ENCODE measurements at places on chromosomes 4 and X. TPM values are rescaled to one million over a fixed set of nuclear protein-coding genes. Genes with fewer than 3 reads are reported as not detected.
A peak's percentile ranks its signal among the peaks of the same experiment; 100 is the strongest.

The PAGE2B gene
- not detected for total RNA-seq

The C4orf51 gene
- not detected for total RNA-seq

The SH3RF1 gene
- 25.6 TPM for total RNA-seq

The GLRA2 gene
- total RNA-seq = not detected

The ASB12 gene
- not detected for total RNA-seq

The ATOH1 gene
- not detected for total RNA-seq

The TCEAL9 gene
- total RNA-seq = 154 TPM

The HS6ST2 gene
- total RNA-seq = 6.6 TPM

The ASB9 gene
- 3.6 TPM for total RNA-seq

The WWC2 gene
- total RNA-seq = 30.2 TPM

The SSX2 gene
- total RNA-seq = not detected

The GPRIN3 gene
- 0.41 TPM for total RNA-seq

DNA sequence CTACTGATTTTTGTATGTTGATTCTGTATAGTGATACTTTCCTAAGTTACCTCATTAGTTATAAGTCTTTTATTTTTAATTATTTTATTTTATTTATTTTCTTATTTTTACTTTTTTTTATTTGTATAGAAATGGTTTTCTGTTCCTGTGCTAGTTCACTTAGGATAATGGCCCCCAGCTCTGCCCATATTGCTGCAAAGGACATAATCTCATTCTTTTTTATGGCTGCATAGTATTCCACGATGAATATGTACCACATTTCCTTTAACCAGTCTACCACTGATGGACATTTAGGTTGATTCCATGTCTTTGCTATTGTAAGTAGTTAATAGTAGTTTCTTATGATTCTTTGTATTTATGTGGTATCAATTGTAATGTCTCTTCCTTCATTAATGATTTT, 31.5 kb upstream of the GK2 start:
- DNase-seq = no peak

- DNase-seq = no peak
These were observed 12.8 kb upstream of the UGT2B10 start for GRCh38 chr4:68803013-68803412.

- peak; percentile 4 for DNase-seq
These were observed 229.6 kb upstream of the AGTR2 start for GRCh38 chrX:115940888-115941332.

- DNase-seq = no peak
These were observed 252.5 kb downstream of the COL25A1 start for GRCh38 chr4:109049926-109050325.

DNA sequence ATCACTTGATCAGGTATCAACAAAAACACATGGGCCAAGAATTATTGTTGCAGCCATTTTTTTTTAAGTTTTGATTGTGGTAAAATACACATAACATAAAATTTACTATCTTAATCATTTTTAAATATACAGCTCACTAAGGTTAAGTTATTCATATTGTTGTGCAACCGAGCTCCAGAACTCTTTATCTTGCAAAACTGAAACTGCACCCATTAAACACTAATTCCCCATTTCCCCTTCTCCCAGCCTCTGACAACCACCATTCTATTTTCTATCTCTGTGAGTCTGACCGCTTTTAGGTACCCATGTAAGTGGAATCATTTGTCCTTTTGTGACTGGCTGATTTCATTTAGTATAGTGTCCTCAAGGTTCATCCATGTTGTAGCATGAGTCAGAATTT, 126.2 kb upstream of the NDP start:
- DNase-seq = no peak

GRCh38 chr4:48203819-48204218, 65.8 kb downstream of the TEC start:
- no peak for DNase-seq

- no peak for DNase-seq
These were observed 2.4 kb downstream of the MYOZ2 start for GRCh38 chr4:119138046-119138445.

DNA sequence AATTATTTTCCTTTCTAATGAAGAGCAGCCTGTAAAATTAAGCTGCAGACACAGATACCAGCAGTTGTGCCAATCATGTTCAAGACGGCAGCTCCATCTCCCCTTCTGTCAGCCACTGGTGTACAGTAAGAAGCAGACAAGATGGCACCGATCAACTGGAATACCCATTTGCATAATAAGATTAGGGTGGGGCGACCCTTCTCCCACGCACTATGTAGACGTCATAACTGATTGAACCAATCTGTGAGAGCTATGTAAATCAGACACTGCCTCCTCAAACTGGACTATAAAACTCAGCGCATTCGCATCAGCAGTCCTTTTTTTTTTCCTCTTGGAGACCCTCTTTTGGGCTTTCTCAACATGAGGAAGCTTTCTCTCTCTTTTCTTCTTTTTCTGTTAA, 40.4 kb upstream of the INTS6L start:
- no peak for DNase-seq

GRCh38 chrX:67622053-67622585, 78.3 kb downstream of the AR start:
- DNase-seq = no peak

DNA sequence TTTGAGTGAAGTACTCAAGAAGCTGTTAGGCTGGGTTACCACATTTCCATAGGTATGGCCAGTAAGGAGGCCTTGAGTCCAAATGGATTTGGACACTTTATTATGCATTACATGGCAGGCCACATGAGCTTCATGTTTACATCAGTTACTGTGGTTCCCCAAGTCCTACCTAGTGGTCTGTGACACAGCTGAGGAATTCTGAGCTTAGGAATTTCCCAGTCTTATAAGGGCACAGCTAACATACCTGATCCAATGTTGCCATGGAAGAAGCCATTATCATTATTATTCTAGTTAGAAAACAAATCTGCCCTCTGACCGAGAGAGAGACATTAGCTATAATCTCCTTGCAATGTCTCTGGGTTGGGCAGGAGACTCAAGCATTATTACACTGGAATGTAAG, 174.4 kb upstream of the NUDT10 start:
- no peak for DNase-seq

DNA sequence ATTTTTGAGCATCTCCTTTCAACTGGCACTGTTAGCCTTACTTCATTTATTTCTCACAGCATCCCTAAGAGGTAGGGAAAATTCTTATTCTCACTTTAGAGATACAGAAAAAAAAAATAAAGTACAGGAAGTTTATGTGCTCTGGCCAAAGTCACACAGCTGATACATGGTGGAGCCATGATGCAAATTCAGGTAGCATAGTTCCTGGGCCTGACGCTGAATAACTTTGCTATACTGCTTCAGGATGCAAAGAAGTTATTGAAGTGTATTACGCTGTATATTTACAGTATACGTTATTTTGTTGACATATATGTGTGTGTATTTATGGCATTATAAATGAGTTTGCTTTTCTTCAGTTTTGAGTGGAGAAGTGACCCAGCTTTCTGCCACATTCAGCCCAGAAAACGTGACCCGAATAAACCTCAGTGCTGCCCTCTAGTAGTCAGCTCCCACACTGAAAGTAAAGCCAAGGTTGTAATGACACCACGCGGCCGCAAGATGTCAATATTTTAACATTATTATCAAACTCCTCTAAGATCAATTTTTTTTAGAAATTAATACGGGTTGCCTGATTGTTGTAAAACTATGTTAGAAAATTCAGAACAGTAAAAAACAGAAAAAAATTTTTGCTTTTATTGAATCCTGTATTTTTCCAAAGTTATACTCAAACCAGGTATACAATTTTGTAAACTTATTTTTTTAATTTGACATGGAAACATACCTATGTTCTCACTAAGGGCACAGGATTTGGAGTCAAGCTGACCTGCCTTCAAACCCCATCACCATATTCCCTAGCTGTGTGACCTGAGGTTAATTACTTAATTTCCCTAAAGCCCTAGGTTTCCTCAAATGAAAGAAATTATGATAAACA, 3.8 kb upstream of the GUCY2F start:
- DNase-seq = no peak

DNA sequence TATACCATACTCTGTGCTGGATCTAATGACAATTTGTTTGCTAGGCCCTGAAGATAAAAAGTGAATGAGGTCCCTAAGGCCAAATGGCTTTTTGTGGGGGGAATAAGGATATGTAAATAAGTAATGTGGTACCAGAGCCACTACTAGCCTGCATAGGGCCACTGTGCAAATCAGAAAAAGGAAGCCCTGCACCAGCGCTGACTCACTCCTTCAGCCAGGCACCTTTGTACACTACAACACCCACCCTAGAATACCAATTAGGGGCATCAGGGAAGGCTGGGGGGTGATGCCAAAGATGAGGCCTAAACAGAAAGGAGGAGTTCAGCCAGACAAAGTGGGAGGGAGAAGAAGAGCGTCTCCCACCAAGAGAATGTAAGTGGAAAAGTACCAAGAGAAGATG, 122.2 kb downstream of the CAMK2D start:
- DNase-seq = no peak

DNA sequence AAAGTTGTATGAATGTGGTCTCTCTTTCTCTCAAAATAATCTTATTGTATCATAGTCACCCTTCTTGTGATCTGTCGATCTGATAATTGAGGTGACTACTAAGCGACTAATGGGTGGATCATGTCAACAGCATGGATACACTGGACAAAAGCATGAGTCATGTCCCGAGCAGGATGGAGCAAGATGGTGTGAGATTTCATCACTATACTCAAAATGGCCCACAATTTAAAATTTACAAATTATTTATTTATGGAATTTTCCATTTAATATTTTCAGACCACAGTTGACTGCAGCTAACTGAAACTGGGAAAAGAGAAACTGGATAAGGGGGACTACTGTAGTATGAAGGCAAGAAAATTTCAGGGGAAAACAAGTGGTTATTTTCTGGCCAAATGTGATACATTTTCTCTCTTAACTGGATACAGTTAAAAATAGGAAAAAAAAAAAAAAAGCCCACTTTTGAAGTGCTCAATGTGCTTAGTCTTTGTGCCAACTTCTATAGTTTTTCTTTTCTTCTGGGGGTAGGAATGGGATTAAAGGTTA, 25.3 kb downstream of the FAM241A start:
- peak; percentile 63 for DNase-seq

GRCh38 chr4:39792529-39792928, 94.6 kb downstream of the UBE2K start:
- DNase-seq = no peak

GRCh38 chr4:185799442-185799841, 12.6 kb downstream of the SORBS2 start:
- no peak for DNase-seq

- DNase-seq = no peak
These were observed 37.2 kb downstream of the CLCN5 start for GRCh38 chrX:49959602-49960001.

DNA sequence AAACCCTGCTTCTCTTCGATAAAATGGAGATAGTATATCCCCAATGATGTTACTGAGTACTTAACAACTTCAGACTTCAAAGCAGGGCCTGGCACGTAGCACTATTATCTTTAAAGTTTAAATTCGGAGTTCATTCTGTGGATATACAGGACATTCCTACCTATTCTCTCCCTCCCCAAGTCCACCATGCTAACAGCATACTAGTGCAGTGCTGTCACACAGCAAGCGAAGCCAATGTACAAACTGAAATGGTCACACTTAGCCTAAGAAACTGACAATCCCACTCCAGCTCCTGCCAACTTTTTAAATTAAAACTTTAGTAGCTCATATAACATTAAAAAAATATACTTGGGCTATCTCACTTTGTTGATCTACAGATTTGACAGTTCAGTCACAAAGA, 1.2 kb upstream of the DNAJB14 start:
- no peak for DNase-seq

DNA sequence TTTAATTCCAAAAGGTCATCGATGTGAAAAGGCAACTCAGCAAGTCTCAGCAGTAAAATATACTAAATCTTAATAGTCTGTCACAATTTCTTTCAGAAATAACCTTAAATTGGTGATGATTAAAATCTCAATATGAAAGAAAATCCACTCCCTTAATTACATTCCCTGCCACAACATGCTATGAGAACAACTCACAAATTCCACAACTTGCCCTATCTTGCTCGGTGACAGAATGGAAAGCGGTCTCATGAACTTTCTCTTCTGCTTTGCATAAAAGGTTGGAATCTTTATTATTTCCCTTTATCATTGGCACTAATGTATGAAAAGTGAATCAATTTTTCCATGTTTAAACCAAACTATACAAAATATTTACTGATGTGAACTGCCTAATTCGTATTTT, 380.8 kb downstream of the TMA16 start:
- DNase-seq = no peak

GRCh38 chr4:41287005-41287404, 30.3 kb downstream of the UCHL1 start:
- DNase-seq = no peak

DNA sequence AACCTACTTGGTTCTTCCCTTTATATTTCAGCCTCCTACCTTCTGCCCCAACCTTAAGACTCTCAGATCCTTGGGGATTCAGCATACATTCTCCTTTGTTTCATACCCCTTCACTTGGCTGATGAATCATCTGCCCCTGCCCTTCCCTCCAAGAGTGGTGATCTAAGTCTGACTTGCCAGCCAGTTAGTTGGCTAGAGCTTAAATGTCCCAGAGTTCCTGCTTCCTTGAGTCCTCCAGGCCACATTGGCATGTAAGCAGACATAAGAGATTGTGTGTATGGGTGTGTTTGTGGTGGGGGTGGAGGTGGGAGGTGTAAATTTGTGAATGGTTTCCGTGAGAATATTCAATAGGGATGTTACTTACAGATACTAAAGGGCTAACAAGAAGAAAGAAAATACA, 3.7 kb upstream of the TEX13D start:
- peak; percentile 19 for DNase-seq

DNA sequence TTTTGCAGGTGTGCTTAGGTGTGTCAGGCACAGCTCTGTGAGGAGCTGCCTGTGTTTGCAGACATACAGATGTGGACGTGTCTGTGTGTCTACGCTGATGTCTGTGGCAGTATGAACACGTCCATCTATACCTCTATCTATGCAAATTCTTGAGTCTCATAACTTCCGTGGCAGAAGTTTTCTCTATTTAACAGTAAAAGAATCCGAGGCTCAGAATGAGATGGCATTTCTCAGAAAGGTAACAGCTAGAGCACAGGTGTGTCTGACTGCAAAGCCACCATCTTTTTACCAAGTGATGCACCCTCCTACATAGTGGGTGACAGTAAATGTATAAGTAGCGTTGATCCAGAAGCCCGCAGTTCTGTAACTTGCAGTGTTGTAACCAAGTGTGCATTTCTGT, 39.9 kb upstream of the CYP4V2 start:
- no peak for DNase-seq

GRCh38 chr4:89492581-89493071, 185.0 kb upstream of the GPRIN3 start:
- DNase-seq = no peak

- no peak for DNase-seq
These were observed 384.5 kb downstream of the OPHN1 start for GRCh38 chrX:68048774-68049173.

DNA sequence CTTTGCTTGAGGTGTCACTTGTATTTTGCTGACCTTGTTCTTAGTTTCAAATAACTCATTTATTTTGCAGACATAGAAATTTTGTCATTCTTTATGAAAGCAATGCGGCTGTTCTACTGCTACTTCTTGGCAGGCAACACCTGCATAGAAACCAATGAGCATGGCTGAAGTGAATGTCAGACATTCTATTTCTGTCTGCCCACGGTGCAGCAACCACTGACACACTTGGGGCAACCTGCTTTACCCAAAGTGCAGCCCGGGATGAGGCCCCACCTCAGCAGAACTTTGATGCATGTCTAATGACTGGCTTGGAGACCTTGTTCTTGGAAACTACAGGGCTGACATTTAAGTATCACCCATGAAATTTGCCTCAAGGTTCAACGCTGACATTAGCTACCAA, 93.6 kb downstream of the RBM47 start:
- DNase-seq = no peak

- no peak for DNase-seq
These were observed 176.4 kb downstream of the BMPR1B start for GRCh38 chr4:94934201-94934600.

- DNase-seq = no peak
These were observed 155.8 kb downstream of the NWD2 start for GRCh38 chr4:37400241-37400881.

All from kidney epithelial cell (primary cell).